Peyer's patch (tissue), 4 donors: ENCODE measurements at places on chromosomes 6 and 20. TPM values are rescaled to one million over a fixed set of nuclear protein-coding genes. Genes with fewer than 3 reads are reported as not detected.
A peak's percentile ranks its signal among the peaks of the same experiment; 100 is the strongest.

- no peak overlapping the region for H3K4me3 ChIP-seq
- no peak for DNase-seq
- H3K4me1 ChIP-seq = no peaks in the 10 kb centered on the region
- H3K27me3 ChIP-seq = no peaks in the 10 kb centered on the region
- H3K36me3 ChIP-seq = no peaks in the 10 kb centered on the region
- no peak overlapping the region for H3K27ac ChIP-seq
Measured at GRCh38 chr6:151747896-151748295, 59.6 kb upstream of the ESR1 start.

DNA sequence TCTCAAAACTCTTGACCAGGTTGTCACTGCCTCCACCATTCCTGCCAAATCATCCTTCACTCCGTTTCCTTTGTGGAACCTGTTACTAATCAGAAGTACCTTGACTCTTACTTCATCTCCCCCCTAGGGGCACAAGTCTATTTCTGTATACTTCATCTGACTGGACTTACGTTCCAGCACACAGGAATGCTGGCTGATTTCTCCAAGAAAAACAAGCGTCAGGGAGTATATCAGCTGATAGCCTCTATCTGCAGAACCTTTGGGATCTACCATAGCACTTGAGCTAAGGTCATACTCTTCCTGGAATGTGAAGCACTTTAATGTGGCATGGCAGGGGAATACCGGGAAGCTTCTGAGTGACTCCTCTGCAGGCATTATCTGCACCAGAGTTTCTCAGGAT, 178.1 kb upstream of the MOCS1 start:
- no peaks in the 10 kb centered on the region for H3K36me3 ChIP-seq
- H3K27ac ChIP-seq = no peak overlapping the region
- H3K27me3 ChIP-seq = no peaks in the 10 kb centered on the region

DNA sequence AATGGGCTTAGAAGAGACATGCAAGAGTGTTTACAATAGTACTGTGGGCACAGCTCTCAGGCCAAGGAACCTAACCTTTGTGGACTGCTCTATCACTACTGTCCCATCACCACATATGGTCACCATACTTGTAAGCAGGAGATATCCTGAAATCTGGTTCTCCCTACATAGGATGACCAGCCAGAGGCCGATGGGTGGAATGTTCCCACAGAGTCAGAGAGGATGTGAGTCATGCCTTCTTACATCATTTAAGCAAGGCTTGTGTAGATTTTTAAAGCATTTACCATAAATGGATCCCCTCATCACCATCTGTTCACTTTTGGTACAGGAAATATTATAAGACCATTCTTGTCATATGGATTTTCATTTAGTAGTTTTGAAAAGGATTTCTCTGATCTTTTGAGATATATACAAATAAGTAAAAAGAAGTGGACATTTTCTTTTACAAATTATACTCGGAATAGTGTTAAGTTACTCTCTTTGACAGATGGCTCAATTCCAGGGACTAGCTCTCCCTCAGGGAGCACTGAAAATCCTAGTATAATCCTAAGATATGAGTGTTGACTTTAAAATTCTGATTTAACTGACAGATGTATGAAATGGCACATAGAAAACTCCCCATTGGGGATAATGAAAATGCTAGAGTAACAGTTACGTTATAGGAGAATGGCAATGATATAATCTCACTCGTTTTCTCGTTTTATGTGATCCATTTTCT, 6.6 kb downstream of the HTR1B start:
- H3K27me3 ChIP-seq = no peaks in the 10 kb centered on the region
- no peak for DNase-seq
- no peaks in the 10 kb centered on the region for H3K36me3 ChIP-seq
- H3K4me3 ChIP-seq = no peak overlapping the region
- no peak overlapping the region for H3K27ac ChIP-seq
- H3K4me1 ChIP-seq = no peaks in the 10 kb centered on the region

GRCh38 chr20:36086767-36087166, 67.8 kb upstream of the EPB41L1 start:
- no peaks in the 10 kb centered on the region for H3K36me3 ChIP-seq
- H3K4me3 ChIP-seq = no peak overlapping the region
- peaks cover 5% of the 10 kb centered on the region for H3K4me1 ChIP-seq
- no peak for DNase-seq
- H3K27me3 ChIP-seq = no peaks in the 10 kb centered on the region
- H3K27ac ChIP-seq = peak overlapping the region; percentile 52

CLDN20 gene
- total RNA-seq = not detected

GRCh38 chr20:31821427-31821826, 2.3 kb downstream of the MYLK2 start:
- H3K27ac ChIP-seq = no peak overlapping the region
- no peak overlapping the region for H3K4me3 ChIP-seq
- no peaks in the 10 kb centered on the region for H3K27me3 ChIP-seq
- no peaks in the 10 kb centered on the region for H3K36me3 ChIP-seq
- DNase-seq = no peak

COL9A1 gene
- total RNA-seq = not detected

- H3K36me3 ChIP-seq = peaks cover 9% of the 10 kb centered on the region
- DNase-seq = peak; percentile 67
- no peak overlapping the region for H3K27ac ChIP-seq
- H3K4me3 ChIP-seq = no peak overlapping the region
Measured at GRCh38 chr6:35432291-35432690, 19.8 kb upstream of the FANCE start.

TMC2 gene
- total RNA-seq = not detected

- H3K4me1 ChIP-seq = no peaks in the 10 kb centered on the region
- H3K4me3 ChIP-seq = no peak overlapping the region
- H3K36me3 ChIP-seq = no peaks in the 10 kb centered on the region
- peak; percentile 83 for DNase-seq
- peak overlapping the region; percentile 77 for H3K27ac ChIP-seq
- no peaks in the 10 kb centered on the region for H3K27me3 ChIP-seq
Measured at GRCh38 chr6:52724406-52725121, 38.7 kb downstream of the GSTA2 start.

CNR1 gene
- 3.1 TPM for total RNA-seq

- no peaks in the 10 kb centered on the region for H3K27me3 ChIP-seq
- H3K4me1 ChIP-seq = no peaks in the 10 kb centered on the region
- H3K27ac ChIP-seq = no peak overlapping the region
- peaks cover 21% of the 10 kb centered on the region for H3K36me3 ChIP-seq
Measured at GRCh38 chr6:87213364-87213763, 58.0 kb downstream of the ZNF292 start.
